ENCODE measurements at places on chromosomes 2 and 18. TPM values are rescaled to one million over a fixed set of nuclear protein-coding genes. Genes with fewer than 3 reads are reported as not detected.
A peak's percentile ranks its signal among the peaks of the same experiment; 100 is the strongest.

The SERPINB10 gene
- not detected for total RNA-seq

The CCDC138 gene
- 4.5 TPM for total RNA-seq

The CROCC2 gene
- 3.4 TPM for total RNA-seq

The ANKRD23 gene
- total RNA-seq, result 3.5 TPM

DNA sequence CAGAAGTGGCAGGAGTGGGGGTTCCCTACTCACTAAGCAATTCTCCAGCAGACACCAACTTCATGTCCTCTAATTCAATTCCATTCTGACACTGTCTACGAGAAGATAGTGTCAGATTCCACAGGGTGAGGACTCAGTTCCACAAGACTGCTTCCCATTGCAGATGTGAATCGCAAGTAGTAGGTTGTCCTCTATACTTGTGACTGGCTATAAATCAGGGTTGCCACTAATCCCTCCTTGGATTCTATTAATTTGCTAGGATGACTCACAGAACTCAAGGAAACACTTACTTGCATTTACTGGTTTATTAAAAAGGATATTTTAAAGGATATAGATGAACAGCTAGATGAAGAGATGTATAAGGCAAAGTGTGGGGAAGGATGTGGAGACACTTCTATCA is 184.1 kb upstream of the ACVR2A start:
- no peaks in the 10 kb centered on the region for H3K36me3 ChIP-seq
- no peaks in the 10 kb centered on the region for H3K27me3 ChIP-seq
- no peak overlapping the region for H3K27ac ChIP-seq
- no peak overlapping the region for H3K4me3 ChIP-seq

- H3K4me3 ChIP-seq, result no peak overlapping the region
- DNase-seq, result no peak
- H3K36me3 ChIP-seq, result no peaks in the 10 kb centered on the region
- no peaks in the 10 kb centered on the region for H3K27me3 ChIP-seq
These were observed 256.7 kb upstream of the FN1 start for GRCh38 chr2:215692387-215693079.

DNA sequence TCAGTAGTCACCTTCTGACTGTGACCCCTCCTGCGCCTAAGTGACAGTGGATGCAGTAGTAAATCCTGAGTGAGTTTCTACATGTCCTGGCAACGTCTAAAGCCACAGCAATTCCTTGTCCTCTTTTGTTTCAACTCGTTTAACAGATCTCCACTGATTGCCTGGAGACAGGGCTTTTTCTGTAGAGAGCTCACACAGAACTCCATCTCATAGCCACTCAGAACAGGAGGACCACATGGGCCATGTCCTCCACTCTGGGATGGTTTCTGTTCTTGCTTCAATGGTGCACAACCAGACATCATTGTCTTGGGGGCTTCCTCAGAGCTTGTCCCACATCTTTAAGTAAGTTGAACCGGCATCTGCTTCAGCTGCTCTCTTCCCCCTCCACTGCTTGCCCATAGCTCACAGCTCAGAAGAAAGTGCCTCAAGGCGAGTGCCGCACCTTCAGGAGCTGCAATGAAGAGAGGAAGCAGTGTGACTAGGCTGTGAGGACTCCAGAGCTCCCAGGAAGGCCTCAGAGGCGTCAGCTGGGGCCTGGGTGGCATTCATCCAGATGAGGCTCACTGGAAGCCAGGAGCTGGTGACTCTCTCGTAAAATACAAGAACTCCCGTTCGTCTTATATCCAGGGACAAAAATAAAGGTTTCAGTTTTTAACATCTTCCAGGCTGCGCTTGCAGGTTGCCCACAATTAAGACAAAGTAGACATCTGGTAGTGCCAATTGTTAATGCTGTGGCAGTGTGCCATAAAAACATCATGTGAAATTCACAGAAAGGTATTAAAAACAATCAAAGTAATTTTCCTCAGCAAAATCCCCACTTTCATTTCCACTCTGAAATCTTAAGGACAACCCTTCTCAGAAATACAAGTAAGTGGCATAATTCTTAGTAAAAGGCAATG is 37.3 kb downstream of the ST3GAL5 start:
- H3K36me3 ChIP-seq, result peaks cover 70% of the 10 kb centered on the region
- no peak overlapping the region for H3K4me3 ChIP-seq
- H3K4me1 ChIP-seq, result peaks cover 13% of the 10 kb centered on the region
- peak overlapping the region; percentile 38 for H3K27ac ChIP-seq
- H3K27me3 ChIP-seq, result no peaks in the 10 kb centered on the region

GRCh38 chr18:79795446-79795845 is 2.3 kb upstream of the KCNG2 start:
- no peaks in the 10 kb centered on the region for H3K36me3 ChIP-seq
- H3K4me1 ChIP-seq, result peaks cover 30% of the 10 kb centered on the region
- H3K27ac ChIP-seq, result no peak overlapping the region
- peaks cover 57% of the 10 kb centered on the region for H3K27me3 ChIP-seq

- no peaks in the 10 kb centered on the region for H3K36me3 ChIP-seq
- DNase-seq, result no peak
- no peaks in the 10 kb centered on the region for H3K27me3 ChIP-seq
- H3K4me3 ChIP-seq, result no peak overlapping the region
- no peak overlapping the region for H3K27ac ChIP-seq
These were observed 33.5 kb downstream of the EPB41L3 start for GRCh38 chr18:5510135-5510846.

DNA sequence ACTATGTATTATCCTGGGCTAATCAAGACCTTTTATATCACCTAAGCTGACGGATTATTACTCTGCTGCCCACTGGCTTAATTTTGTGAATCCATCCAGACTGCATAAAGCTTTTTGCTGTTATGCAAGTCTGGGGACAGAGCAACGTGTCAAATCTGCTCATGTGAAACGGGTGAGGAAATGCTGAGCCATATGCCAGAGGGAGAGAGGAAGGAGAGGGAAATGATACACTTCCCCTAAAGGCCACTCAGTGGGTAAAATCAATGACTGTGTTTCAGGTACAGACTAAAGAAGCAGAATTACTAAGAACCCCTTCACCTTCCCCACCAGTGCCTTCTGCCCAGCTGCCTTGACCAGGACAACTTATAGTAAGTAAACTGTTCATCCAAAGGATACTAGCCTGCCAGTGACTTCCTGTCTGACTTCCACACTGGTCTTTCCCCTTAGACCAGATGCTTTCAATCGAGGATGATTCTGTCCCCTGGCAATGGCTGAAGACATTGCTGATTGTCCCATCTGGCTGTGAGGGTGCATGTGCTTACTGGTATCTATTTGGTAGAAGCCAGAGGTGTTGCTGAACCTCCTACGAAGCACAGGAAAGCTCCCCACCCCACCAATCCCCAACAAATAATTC is 43.0 kb downstream of the STAT1 start:
- no peak overlapping the region for H3K4me3 ChIP-seq
- H3K27me3 ChIP-seq, result no peaks in the 10 kb centered on the region
- H3K27ac ChIP-seq, result no peak overlapping the region
- no peak for DNase-seq
- peaks cover 97% of the 10 kb centered on the region for H3K36me3 ChIP-seq

- no peak overlapping the region for H3K27ac ChIP-seq
- DNase-seq, result no peak
- H3K36me3 ChIP-seq, result no peaks in the 10 kb centered on the region
- no peaks in the 10 kb centered on the region for H3K27me3 ChIP-seq
These were observed 61.5 kb upstream of the ALKAL2 start for GRCh38 chr2:349390-349789.

DNA sequence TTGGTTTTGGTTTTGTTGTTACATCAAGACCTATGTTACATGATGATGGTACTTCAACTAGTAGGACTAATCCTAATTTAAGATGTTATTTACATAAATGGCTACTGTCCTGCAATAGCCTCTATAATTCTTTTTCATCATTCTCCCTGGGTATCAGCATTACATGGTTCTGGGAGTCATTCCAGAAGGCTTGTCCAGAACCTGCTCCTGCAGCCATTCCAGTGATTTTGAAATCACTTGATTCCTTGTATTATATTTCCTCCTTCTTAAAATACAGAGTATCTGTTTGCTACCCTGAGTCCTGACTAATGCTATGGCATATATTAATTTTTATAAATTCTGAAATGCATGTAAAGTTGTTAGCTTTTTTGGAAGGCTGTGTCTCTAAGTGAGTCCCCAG is 400.5 kb upstream of the MEIS1 start:
- H3K4me3 ChIP-seq, result no peak overlapping the region
- H3K27ac ChIP-seq, result no peak overlapping the region
- no peaks in the 10 kb centered on the region for H3K4me1 ChIP-seq
- no peak for DNase-seq
- no peaks in the 10 kb centered on the region for H3K36me3 ChIP-seq
- no peaks in the 10 kb centered on the region for H3K27me3 ChIP-seq

DNA sequence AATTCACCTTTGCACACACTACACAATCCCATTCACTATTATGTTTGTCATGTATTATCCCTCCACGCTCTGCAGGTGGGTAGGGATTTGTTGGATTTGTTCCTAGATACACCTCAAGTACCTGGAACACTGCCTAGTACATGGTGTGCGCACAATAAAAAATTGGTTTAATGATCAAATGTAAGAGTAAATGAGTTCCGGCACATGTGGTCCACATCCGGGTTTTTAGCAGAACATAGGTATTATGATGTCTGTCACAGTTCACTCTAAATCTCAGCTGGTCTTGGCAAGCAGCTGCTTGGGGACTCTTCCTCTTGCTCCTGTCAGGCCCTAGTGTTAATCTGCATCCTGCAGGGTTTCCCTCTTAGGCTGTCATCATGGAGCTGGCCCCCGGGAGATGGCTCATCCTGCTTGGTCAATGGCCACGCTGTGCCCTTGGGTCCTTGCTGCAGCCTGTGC is 21.8 kb upstream of the IL1R1 start:
- peak overlapping the region; percentile 1 for H3K27ac ChIP-seq
- peaks cover 59% of the 10 kb centered on the region for H3K4me1 ChIP-seq
- H3K36me3 ChIP-seq, result no peaks in the 10 kb centered on the region
- H3K4me3 ChIP-seq, result no peak overlapping the region
- no peaks in the 10 kb centered on the region for H3K27me3 ChIP-seq

DNA sequence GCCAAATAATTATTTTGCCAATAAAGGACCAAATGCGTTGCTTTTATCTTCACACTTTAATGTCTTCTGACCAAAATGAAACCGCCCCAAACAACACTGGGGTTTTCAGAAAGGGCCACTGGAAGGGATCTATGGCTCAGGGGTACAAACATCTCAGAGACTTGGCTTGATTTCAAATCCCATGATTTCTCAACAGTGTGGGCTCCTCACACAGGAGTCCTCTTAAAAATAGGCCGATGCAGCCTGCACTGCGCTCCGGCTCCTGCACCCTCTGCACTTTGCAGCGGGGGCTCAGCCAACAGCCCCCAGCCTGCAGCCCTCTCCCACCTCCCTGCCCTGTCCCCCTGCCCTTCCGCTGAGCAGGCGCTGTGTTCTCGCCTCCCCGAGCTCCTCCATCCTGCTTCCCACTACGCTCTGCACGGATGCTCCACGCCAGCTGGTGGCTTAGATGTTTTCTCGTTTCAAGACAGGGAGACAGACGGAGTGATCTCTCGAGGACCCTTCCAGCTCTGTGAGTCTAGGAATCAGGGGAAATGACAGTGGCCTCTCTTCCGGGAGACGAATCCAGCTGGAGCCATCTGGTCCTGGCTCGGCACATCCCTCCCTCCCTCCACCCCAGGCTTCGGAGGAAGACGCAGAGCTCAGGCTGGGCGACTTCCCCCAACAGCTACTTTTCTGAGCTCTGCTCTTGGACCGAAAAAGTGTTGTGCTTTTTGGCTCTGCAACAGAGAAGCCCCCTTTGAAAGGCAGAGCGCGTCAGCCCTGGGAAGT is 71.4 kb downstream of the KCNF1 start:
- peak; percentile 64 for DNase-seq
- H3K27ac ChIP-seq, result peak overlapping the region; percentile 40
- H3K4me1 ChIP-seq, result no peaks in the 10 kb centered on the region
- H3K27me3 ChIP-seq, result no peaks in the 10 kb centered on the region
- H3K36me3 ChIP-seq, result no peaks in the 10 kb centered on the region
- no peak overlapping the region for H3K4me3 ChIP-seq

Measured in lower lobe of right lung (tissue), 2 donors.